ENCODE measurements at places on chromosomes 3 and 15.

- DNase-seq: no peak
These were observed 129.8 kb upstream of the CTDSPL start for GRCh38 chr3:37731895-37732294.

DNA sequence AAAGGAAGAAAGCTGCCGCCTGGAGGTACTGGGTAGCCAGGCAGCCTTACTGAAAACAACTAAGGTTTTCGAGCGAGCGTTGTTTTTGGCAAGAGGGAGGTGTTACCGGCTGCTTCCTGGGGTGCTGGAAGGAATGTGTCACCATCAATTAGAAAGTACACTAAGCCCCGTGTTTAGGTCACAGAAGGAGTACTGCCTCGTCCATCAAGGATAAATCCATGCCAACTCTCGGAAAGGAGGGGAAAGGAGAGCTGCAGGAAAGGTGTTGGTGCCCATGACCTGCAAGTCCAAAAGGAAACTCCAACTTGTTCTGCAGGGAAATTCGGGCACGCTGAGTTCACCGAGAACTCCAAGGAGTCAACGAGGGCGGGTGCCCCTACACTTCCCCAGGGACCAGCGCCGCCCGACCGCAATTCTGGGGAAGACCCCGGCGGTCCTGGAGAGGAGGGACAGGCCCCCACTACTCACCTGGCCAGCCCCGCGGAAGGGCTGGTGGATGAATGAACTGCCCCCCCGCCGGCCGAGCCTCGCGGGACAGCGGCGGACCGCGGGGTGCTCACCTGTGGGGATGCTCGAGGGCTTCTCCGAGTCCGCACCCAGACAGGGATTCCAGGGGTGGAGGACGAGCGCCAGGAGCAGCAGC, 542 bp downstream of the PLOD2 start:
- DNase-seq: no peak

- no peak for DNase-seq
These were observed 4.9 kb downstream of the PRRT3 start for GRCh38 chr3:9947025-9947995.

- DNase-seq: no peak
These were observed 24.8 kb downstream of the MYO1E start for GRCh38 chr15:59347915-59348314.

DNA sequence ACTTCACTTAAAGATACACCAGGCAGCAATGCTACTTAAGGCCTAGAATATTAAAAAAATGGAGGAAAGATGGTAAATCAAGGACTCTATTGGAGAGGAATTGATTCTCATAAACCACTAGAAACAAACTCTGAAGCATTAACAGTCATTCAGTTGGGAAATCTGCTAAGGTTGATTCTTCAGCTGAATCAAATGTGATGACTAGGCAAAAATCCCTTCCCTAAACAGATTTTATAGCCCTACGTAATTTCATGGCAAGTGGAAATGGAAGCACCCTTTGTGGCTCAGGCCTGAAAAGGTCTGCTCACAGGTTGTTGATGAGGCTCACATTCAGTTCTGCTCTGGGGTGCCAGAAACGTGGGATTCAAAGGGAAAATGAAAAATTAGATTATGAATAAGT, 38.8 kb upstream of the ARL14 start:
- no peak for DNase-seq
